ENCODE measurements at places on chromosomes 7 and 10.

- no peak for DNase-seq
Observed at GRCh38 chr10:84608126-84608525, 279.7 kb downstream of the CCSER2 start.

DNA sequence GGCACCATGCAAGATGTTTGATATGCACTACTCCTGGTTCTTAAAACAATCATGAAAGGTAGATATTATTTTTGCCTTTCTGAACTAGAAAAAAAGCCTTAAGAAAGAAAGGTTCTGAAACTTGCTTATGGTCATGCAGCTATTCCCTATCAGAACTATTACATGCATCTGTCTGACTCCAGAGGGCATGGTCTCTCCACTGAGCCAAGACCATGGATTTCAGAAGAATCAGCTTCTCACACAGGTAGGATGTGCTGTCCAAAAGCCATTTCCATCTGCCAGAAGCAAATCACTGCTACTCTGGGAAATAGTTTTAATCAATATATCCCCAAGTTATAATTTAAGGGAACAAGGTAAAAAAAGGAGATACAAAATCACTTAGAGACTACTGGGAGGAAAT is 69.5 kb downstream of the STK17A start:
- DNase-seq, result no peak

GRCh38 chr10:90227217-90227656 is 525.8 kb downstream of the KIF20B start:
- no peak for DNase-seq

GRCh38 chr7:123727071-123727837 is 21.5 kb downstream of the WASL start:
- DNase-seq, result no peak

DNA sequence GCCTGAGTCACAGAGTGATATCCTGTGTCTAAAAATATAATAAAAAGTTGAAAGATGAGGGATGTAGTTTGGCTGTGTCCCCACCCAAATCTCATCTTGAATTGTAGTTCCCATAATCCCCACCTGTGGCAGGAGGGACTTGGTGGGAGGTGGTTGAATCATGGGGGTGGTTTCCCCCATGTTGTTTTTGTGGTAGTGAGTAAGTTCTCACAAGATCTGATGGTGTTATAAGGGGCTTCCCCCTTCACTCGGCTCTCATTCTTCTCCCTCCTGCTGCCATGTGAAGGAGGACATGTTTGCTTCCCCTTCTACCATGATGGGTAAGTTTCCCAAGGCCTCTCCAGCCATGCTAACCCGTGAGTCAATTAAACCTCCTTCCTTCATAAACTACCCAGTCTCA is 25.1 kb upstream of the UBE3C start:
- DNase-seq, result no peak

Measured in anterior cingulate cortex (tissue), 58 donors.